ENCODE measurements at places on chromosomes 6 and 20. TPM values are rescaled to one million over a fixed set of nuclear protein-coding genes. Genes with fewer than 3 reads are reported as not detected.

The RBM24 gene
- total RNA-seq = 20.2 TPM

The RBL1 gene
- total RNA-seq = 9.0 TPM

DNA sequence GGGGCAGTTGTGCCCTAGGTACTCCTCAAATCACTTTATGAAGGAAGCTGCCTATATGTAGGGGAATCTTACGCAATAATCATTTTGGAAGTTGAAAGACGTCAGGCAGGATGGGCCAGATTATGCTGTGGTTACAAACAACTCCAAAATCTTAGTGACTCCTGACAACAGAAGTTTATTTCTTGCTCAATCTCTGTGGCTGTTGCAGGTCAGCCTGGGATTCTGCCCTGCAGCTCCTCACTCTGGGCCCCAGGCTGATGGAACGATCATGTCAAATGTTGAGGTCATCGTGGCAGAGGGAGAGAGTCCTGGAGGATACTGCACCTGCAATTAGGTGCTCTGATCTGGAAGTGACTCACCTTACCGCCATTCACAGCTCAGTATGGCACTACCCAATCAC lies 88.4 kb downstream of the ZDHHC14 start:
- no peak for ATAC-seq
- no peaks in the 10 kb centered on the region for H3K27me3 ChIP-seq
- no peak overlapping the region for H3K4me3 ChIP-seq
- H3K36me3 ChIP-seq = no peaks in the 10 kb centered on the region
- H3K4me1 ChIP-seq = no peaks in the 10 kb centered on the region

- ATAC-seq = no peak
- no peaks in the 10 kb centered on the region for H3K4me1 ChIP-seq
- no peak overlapping the region for H3K4me3 ChIP-seq
- no peak overlapping the region for H3K27ac ChIP-seq
These were observed 32.5 kb downstream of the HLA-DPB1 start for GRCh38 chr6:33108307-33108706.

The THBD gene
- total RNA-seq = 12.0 TPM

The COL9A1 gene
- 0.07 TPM for total RNA-seq

The LHFPL5 gene
- total RNA-seq = not detected
